Left ventricle myocardium superior (tissue), 1 donor: ENCODE measurements at places on chromosomes 4 and X. TPM values are rescaled to one million over a fixed set of nuclear protein-coding genes. Genes with fewer than 3 reads are reported as not detected.

The ZNF157 gene
- not detected for total RNA-seq

DNA sequence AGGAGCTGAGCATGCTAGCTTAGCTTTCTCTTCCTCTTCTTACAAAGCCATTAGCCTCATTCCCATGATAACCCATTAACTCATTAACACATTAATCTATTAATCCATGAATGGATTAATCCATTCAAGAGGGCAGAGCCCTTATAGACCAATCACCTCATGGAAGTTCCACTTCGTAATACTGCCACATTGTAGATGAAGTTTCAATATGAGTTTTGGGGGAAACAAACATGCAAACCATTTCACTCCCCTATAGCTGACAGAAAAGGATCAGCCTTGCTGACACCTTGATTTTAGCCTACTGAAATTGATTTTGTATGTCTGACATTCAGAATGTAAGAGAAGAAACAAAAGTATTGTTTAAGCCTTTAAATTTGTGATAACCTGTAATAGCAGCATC, 251.8 kb upstream of the GALNTL6 start:
- no peak for DNase-seq

GRCh38 chrX:48684134-48684533, 535 bp downstream of the WAS start:
- DNase-seq: no peak

The HSFX4 gene
- not detected for total RNA-seq
